ENCODE measurements at places on chromosomes 5 and 9.

DNA sequence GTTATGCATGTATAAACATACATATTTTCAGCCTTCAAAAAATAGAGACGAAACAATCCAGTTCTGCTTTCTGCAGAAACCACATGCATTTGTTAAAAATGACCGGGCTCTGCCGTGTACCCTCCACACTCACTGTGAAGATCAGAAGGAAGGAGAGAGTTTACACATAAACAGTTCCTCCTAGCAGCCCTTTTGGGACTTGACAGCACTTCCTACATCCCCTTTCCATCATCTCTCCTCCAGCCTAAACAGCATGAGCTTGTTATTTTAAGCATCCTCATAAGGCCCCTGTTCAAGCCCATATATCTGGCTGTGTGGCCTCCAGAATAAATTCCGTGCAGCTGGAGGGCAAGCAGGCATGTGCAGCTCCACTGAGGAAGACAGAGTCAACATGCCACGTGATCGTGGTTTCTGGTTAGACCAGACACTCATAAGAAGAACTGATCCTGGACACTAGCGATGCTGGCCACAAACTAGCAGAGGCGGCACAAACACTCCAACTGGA, 42.2 kb downstream of the NIPAL4 start:
- peaks cover 11% of the 10 kb centered on the region for H3K36me3 ChIP-seq
- no peaks in the 10 kb centered on the region for H3K27me3 ChIP-seq
- no peak overlapping the region for H3K4me3 ChIP-seq

DNA sequence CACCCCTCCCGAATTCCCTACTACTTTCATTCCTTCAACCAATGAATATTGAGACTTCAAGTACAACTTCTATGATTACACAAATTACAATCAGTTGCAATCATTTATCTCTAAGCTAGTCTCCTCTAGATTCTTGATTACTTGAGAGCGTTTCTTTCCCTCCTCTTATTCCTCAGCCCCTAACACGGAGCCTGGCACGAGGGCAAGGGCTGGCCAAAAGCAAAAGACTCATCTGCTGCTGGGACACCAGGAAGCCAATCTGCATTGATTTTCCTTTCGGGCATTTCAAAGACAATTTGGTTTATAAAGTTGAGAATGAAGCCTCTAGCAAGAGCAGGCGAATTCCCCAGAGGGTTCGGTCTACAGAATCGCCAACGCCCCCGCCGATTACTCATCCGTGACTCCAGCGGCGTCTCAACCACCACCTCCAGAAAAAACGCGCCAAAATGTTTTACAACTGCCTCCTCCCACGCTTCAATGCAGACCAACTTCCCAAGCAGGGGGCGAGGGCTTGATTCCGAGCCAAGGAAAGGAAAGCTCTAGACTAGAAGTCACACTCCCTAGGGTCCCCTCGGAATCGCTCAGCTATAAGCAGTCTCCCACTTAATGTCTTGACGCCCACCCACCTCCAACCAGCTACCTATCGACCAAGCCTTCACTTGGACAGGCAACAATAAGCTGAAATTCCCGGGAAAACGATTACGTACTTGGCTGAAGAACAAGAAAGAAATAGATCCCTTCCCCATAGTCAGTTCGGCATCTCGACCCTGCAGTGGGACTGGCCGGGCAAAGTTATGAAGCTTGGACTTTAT, 1.5 kb downstream of the PCSK1 start:
- DNase-seq, result no peak
- no peak overlapping the region for H3K4me3 ChIP-seq
- H3K36me3 ChIP-seq, result no peaks in the 10 kb centered on the region

DNA sequence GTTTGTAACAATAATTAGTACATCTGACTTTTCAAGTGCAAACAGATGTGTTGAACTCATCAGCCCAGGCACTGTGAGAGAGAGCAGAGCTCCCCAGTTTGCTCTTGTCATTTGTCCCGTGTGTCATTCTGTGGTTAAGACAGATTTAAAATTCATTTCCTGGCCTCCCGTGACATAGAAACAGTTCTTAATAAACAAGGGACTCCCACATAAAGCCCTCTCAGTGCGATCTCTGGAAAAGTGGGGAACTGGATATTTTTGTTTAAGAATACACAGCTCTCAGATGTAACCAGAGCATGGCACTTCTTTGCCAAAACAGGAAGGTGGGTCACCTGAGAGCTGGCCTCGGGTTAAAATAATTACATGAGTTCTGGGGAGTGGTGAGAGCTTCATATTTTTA, 58.6 kb downstream of the PRKACG start:
- peaks cover 2% of the 10 kb centered on the region for H3K36me3 ChIP-seq
- peaks cover 10% of the 10 kb centered on the region for H3K4me1 ChIP-seq
- DNase-seq, result no peak

- no peak overlapping the region for H3K27ac ChIP-seq
- no peak overlapping the region for H3K4me3 ChIP-seq
- no peak for DNase-seq
- H3K27me3 ChIP-seq, result no peaks in the 10 kb centered on the region
- H3K36me3 ChIP-seq, result peaks cover 32% of the 10 kb centered on the region
Observed at GRCh38 chr9:132348676-132349075, 6.1 kb downstream of the SETX start.

GRCh38 chr9:130672466-130672865, 8.1 kb downstream of the PRDM12 start:
- peaks cover 59% of the 10 kb centered on the region for H3K27me3 ChIP-seq
- no peaks in the 10 kb centered on the region for H3K4me1 ChIP-seq
- DNase-seq, result no peak

All from mesothelial cell of epicardium (in vitro differentiated cells).